ENCODE measurements at places on chromosomes 2 and 18.
A peak's percentile ranks its signal among the peaks of the same experiment; 100 is the strongest.

GRCh38 chr2:40394597-40394996, 57.3 kb downstream of the SLC8A1 start:
- no peak for DNase-seq

GRCh38 chr18:25798046-25798445, 292.4 kb downstream of the SS18 start:
- no peak for DNase-seq

DNA sequence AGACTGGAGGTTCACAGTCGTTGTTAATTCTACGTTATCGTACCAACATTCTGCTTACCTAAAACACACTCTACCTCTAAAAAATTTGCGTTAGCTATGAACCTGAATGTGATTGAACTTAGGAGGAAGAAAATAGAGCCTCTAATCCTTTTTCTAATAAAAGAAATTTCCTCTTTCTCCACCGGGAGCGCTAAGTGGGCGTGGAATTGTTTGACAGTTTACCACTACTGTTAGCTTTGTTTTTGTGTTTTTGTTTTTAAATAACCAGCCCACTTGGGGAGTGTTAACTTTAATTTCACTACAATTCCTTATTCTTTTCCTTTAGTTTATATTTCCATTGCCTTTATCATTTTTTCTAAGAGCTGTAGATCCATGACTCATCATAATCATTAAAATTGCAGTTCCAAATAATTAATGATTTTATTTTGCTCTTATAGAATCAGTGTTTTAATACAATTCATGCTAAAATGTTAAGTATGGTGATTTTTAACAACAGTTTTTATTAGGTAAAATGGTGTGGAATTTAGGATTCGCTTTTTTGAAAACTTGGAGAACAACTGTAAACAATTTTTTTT, 55.0 kb upstream of the ITM2C start:
- no peak for DNase-seq

DNA sequence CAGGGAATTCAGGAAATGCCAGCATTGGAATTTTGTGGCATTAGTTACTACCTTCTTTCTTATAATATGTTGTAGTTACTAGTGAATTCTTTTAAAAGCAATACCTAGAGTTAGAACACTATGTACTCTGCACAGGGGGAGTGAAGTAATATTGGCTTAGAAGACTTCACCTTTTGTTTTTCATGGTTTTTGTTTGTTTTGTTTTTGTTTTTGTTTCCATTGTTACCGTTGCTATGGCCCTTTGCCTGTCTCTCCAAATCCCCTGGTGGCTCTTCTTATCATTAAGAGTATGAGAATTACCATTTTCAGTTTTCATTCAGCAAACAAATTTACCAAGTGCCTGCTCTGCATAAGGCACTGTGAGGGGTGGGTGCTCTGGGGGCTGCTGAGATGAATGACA, 160.1 kb downstream of the HAUS1 start:
- DNase-seq: no peak

DNA sequence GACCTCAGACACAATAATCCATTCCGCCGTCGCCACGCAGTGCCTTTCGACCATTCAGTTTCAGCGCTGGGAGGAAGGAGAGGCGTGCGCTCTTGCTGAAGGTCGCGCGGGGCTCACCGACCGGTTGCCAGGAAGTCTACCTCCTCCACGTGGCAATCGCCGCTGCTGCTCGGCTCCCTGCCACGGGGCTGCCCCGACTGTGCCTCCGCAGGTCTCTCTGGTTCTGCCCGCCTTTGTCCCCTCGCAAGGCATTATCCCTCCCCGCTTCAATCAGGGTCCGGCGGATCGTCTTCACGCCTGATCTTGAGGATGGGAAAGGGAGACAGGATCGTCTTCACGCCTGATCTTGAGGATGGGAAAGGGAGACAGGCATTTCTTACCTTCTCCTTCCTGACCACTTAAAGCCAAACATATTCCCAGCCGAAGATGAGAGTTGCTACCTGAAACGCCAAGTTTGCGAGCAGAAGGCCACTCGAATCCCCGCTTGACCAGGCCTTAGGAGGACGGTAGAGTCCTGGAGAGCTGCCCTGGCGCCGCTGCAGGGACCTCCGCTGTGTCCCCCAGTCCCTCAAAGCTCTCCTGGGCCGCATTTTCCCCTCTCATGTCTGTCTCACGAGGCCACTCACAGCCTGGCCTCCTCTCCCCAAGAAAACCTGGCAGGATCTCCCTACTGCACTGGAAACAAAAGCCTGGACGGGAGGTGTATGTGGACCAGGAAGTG, 4.3 kb upstream of the GPR45 start:
- DNase-seq: no peak

GRCh38 chr2:65501074-65501473, 68.7 kb upstream of the SPRED2 start:
- no peak for DNase-seq

- no peak for DNase-seq
Observed at GRCh38 chr2:185337033-185337432, 401.6 kb upstream of the FSIP2 start.

DNA sequence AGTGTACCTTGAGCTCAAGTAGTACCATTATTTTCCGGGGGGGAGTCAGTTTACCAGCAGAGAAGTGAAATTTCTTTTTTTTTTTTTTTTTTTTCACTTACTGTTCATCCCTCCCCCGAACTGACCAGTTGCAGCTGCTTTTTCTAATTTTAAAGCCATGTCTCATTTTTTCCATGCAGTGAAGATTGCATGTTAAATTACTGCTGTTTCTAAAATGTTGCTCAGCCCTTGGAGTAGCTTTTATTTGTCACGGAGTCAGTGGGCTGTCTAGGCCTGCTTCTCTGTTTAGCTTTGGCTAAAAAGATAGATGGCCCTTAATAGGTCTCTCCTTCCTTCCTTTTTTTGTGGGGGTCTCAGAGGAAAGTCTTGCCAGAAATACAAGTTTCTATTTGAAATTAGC, 70.2 kb downstream of the NGEF start:
- no peak for DNase-seq

DNA sequence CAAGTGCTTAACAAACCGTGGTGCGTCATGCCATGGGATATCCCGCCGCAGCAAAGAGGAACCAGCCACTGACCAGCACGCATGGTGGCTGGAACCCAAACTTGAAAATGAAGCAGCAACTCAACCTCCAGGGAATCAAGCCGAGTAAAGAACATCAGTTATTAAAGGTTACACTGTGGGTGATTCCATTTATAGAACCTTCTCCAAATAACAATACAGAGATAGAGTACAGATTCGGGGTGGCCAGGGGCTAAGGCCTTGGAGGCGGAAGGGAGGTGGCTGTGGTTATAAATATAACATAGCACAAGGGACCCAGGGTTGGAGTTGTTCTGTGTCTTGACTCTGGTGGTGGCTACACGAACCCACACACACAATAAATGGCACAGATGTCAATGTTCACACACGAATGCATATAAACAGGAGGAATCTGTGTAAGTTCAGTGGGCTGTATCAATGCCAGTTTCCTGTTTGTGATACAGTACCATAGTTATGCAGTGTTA, 123.1 kb downstream of the EIPR1 start:
- no peak for DNase-seq

- DNase-seq: no peak
Observed at GRCh38 chr2:120472891-120473309, 127.0 kb downstream of the INHBB start.

DNA sequence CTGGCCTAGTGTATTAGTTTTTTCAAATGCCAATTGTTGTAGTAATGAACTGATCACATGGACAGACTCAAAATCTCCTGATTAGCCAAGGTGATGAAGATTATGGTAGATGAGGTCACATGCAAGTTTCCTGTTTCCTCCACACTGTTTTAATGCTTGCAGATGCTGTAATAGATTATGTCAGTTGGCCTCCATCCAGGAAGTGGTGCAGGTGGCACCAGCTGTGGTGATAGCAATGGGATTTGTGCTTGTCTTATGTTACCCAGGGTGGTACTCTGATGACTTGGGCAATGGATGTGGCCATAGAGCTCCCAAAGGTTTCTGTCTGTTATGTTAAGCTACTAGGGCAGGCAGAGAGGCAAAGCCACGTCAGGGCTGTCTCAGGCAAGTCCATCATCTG, 332.9 kb upstream of the DDX18 start:
- no peak for DNase-seq

DNA sequence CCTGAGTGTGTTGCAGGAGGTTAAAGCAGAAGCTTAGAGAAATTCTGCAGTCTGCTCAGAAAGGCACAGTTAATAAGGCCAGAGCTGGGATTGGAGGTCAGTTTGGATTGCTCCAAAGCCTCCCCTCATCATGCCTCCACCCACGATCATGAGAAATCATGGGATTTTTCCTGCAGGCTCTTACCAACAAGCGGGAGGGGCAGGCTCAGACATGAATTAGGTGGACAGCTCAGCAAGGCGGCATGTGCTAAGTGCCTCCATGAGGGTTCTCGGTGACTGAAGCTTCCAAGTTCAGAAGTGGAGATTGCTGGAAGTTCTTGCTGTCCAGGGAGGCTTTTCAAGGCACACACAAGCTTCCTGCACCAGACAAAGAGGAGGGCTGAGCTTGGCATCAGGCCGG, 163.8 kb downstream of the SETBP1 start:
- no peak for DNase-seq

DNA sequence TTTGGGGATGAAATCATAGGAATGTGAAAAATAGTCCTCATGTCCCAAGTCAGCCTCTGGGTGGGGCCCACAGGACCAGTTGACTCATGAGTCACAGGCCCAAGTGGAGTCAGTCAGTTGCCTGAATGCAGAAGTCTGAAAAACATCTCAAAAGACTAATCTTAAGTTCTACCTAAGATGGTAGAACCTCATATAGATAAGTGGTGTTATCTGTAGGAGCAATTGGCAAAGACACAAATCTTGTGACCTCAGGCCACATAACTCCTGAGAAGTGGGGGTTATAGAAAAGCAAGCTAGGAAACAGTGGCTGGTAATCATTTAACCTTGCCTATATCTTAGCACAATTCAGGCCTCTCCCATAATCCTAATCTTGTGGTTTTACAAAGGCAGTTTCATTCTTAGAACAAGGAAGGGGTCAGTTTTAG, 257.1 kb upstream of the SPOPL start:
- DNase-seq: no peak

GRCh38 chr2:197322724-197323720, 12.4 kb upstream of the ANKRD44 start:
- DNase-seq: no peak

- DNase-seq: peak; percentile 38
Observed at GRCh38 chr2:240232961-240233884, 92.8 kb upstream of the OTOS start.

GRCh38 chr2:72937356-72937669, 20.0 kb downstream of the EMX1 start:
- DNase-seq: no peak

GRCh38 chr2:109087055-109087663, 41.8 kb upstream of the SH3RF3 start:
- no peak for DNase-seq

DNA sequence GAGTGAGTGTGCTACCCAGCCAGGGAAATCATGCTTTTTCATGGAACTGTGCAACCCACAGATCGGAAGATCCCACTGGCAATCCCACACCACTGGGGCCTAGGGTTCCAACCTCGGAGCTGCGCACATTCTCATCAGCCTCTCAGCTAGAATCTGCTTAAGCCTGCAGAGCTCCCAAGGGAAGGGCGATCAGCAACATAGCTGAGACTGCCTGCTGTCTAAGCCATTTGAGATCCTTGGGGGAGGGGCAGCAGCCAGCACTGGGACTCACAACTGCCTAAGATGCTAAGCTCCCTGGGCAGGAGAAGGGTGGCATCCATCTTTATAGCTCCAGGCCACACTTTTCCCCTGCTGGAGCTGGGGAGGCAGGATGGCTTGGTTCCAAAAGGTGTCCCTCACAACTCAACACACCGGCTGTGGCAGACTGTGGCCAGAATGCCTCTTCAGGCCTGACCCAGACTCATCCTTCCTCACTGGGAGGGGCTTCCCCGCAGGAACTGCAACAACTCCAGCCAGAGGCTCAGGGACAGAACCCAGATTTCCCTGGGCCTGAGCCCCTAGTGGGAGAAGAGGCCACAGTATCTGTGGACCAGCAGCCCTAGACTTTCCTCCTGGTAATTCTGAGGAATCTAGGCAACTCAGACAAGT, 1133.3 kb upstream of the PIK3C3 start:
- DNase-seq: no peak

All from GM18507 (cell line).